SJCRH30 (cell line): ENCODE measurements at places on chromosomes 12 and 14.

- DNase-seq: peak; percentile 74
Observed at GRCh38 chr14:106556665-106557289, 1030.4 kb downstream of the TMEM121 start.

DNA sequence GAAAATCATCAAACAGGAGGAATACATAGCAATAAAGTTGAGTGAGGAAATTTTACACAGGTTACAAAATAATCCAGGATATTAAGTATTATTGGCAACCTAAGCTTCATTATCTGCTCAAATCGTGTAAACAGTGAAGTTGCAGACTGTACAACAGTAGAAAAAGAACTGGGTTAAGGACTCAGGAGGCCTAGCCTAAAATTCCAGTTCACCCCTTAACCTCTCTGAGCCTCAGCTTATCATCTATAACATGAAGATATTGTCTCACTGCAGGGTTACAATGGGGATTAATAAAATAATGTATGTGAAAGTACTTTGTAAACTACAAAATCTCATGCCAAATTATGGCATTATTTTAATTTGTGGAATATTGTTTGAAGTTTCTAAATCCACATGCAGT lies 26.0 kb downstream of the DDHD1 start:
- DNase-seq: no peak

DNA sequence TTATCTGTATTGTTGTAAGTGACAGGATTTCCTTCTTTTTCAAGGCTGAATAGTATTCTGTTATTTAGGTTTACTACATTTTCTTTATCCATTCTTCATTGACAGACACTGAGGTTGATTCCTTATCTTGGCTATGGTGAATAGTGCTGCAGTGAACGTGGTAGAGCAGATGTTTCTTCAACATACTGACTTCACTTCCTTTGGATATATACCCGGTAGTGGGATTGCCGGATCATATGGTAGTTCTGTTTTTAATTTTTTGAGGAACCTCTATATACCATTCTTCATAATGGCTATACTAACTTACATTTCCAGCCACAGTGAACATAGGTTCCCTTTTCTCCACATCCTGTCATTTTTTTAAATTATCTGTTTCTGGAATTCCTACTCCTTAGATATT lies 21.8 kb downstream of the DERA start:
- DNase-seq: no peak

- peak; percentile 72 for DNase-seq
Observed at GRCh38 chr14:105182296-105183020, 1.3 kb upstream of the NUDT14 start.

DNA sequence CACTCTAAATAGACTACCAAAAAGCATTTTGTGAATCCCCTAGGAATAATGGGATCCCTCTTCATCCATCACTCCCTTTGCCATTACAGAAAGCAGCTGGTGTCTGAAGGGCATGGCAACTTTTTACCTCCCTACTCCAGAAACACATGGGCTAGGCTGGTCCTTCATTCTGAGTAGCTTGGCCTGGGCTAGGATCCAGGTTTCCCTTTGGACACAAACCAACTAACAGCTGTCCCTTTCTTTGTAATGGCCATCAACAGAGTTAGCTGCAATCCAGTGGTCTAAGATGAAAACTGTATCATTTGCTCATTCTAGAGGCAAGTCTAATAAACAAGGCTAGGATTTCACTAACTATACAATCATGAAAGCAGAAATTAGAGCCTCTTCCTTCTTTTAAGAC lies 7.4 kb downstream of the GRIN2B start:
- DNase-seq: peak; percentile 65

DNA sequence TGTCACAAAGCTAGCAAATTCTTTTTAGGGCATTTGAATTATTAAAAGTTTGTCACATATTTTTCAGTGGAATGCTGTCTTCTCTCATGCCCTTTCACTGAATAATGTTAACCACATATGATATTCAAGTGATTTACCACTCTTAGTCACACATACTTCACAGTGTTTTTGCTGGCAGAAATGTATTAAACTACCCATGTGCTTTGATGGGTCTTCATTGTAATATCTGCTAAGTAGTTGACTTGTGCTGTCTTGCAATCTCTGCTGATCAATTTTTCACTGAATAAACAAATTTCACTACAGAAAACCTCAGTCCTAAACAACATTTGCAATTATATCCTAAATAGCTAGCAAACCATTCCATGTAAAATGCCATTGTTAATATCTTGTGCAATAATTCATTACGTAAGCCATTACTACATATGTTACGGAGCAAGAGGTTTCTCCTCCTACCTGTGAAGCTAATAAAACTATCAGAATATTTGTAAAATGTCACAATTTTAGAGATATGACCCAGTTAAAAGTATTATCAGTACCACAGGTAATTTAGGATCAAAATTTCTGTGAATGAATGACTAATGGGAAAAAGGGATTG lies 64.6 kb upstream of the LMO3 start:
- no peak for DNase-seq

GRCh38 chr12:6026998-6027397 lies 81.9 kb upstream of the ANO2 start:
- DNase-seq: no peak

DNA sequence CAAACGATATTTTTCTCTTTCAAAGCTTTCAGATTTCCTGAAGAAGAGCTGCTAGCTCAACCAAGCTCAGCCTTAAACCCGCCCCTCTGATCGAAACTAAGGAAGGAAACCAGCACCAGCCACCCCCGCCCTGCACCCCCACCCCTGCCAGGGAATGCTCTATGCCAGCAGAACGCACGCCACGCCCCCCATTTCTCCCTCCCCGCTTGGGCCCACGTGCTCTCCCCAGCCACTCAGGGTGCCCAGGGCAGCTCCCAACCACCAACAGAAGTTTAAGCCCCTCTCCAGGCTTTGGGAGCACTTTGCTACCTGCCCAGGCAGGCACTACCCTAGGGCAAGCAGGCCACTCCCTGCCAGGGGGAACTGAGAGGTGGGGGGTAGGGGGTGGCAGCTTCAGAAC lies 18.8 kb upstream of the KRT78 start:
- no peak for DNase-seq
